ENCODE measurements at places on chromosomes 11 and 22.

GRCh38 chr11:82944198-82944597 is 42.7 kb downstream of the DDIAS start:
- DNase-seq, result no peak

GRCh38 chr11:8813658-8814057 is 97.3 kb upstream of the AKIP1 start:
- DNase-seq, result peak; percentile 2

DNA sequence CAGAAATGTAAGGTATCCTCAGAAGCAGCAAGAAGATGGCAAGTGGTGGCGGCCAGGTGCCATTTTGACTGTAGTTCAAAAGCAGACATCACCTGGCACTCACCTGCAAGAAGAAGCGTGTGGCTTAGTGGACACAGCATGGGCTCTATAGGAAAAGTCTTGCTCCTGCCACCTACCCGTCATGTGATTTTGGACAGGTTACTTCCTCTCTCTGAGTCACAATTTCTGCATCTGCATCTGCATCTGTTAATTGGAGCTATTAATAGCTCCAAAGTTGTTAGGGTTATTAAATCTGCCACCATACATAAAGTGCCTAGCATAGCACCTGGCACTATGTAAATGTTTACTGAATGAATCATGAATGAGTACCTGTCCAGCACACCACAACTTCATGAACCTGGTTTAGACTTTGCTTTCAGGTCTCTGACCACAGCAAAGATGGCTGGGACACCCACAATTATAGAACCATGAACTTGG is 16.8 kb downstream of the RAB30 start:
- DNase-seq, result no peak

DNA sequence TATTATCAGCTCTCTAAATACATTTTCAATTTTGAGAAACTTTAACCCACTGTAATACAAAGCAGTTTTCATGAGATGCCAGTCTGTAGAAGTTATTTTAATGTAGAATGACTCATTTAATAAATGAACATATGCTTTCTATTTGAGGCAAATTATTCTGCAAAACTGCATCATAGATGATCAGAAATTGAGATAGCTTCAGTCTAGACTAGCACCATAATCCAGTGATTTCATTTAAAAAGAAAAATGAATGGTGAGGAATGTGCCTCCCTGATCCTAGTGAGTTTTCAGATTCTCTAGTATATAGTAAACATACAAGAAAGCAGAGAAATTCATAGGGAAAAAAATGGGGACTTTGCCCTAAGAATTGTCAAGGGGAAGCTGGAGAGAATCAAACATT is 66.1 kb downstream of the OR5AK2 start:
- DNase-seq, result no peak

DNA sequence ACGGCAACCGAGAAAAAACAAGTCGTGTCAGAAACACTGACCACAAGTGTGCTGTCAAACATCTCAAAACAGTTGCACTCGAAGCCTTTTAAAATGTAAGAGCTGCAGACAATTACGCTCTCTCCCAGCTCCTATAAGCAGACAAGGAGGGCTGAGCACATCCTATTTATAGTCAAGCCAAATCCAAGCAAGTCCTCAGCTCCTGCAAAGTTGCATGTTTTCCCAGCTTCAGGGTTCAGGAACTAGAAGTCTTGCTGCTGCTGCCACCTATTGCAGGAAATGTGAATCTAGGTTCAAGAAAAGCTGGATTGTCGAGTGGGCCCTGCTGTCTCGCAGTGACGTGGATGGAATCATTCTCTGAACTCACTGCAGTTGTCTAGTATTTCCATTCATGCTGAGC is 15.5 kb downstream of the EFCAB6 start:
- DNase-seq, result no peak

DNA sequence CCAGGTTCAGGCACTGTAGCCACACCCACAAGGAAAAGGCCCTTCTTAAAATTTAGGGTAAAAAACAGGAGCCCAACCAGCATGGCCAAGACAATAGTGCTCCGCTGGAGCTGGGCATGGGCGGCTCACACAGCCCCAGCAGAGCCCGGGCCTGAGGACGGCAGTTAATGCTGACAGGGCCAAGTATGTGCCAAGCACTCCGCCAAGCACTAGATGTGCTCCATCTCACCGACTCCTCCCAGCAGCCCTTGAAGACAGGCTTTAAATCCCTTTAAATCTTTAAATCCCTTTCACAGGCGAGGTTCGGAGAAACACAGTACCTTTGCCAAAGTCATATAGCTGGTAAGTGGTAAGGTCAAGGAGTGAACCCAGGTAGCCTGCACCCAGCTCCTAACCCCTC is 4.8 kb downstream of the ARFGAP2 start:
- DNase-seq, result no peak

GRCh38 chr11:58318532-58318931 is 40.3 kb downstream of the OR5B17 start:
- DNase-seq, result no peak

DNA sequence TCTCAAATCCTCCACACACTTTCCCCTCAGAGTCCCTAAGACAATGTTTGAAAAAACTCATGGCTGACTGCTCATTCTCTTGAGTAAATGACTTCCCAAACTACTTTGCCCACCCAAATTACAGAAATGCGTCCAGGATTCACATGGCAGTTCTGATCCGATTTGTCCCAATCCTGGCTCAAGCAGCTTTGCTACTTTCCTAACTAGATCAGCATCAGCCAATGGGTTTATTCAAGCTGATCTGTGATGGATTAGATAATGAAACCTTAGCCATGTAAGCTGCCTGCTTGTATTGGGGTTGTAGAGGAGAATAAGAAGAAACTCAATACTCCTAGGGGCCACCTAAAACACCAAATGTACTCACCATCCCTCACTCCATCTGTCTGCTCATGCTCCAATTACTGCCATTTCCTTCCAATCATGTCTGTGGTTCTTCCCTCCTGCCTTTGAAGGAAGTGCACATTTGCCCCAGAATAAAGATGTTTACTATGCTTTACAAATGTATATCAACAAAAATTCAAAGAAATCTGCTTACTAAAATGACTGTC is 6.9 kb downstream of the RBFOX2 start:
- no peak for DNase-seq

DNA sequence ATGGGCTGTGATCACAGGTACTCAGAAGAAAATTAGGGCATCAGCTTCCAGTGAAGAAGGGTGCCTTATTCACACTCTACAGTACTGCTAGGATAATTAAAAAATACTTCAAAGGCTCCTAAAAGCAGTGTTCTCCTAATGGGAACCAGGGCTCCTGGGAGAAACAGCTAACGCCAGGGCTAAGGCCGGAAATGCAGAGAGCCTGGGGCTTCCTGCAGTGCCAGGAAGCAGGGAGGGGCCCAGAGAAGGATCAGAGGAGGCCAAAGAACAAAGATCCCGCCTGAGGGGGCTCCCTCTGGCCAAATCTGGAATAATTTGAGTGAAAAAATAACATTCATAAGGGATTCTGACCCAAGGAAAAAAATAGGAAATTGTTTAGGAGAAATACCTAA is 27.5 kb downstream of the TOLLIP start:
- no peak for DNase-seq

GRCh38 chr11:76752321-76753143 is 30.6 kb upstream of the TSKU start:
- DNase-seq, result no peak

GRCh38 chr11:71153005-71153390 is 99.4 kb downstream of the SHANK2 start:
- DNase-seq, result no peak

- no peak for DNase-seq
These were observed 5.2 kb downstream of the APOL4 start for GRCh38 chr22:36196254-36197064.

DNA sequence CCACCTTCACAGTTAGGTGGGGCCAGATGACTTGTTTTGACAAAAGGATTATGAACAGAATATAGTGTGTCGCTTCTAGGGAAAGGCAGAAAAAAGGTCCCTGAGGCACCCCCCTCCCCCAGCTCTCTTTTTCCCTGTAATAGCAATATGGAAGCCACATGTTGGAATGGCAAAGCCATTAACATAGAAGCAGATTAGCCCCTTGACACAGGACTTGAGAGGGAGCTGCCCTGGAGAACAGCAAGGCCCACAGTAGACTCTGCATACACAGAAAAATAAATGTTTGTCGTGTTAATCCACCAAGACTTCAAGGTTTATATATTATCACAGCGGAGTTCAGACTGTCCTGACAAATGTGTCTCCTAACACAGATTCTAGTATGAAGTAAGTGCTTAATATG is 1222.9 kb downstream of the LRRC4C start:
- no peak for DNase-seq

GRCh38 chr11:122285070-122285988 is 169.3 kb upstream of the BLID start:
- DNase-seq, result no peak

DNA sequence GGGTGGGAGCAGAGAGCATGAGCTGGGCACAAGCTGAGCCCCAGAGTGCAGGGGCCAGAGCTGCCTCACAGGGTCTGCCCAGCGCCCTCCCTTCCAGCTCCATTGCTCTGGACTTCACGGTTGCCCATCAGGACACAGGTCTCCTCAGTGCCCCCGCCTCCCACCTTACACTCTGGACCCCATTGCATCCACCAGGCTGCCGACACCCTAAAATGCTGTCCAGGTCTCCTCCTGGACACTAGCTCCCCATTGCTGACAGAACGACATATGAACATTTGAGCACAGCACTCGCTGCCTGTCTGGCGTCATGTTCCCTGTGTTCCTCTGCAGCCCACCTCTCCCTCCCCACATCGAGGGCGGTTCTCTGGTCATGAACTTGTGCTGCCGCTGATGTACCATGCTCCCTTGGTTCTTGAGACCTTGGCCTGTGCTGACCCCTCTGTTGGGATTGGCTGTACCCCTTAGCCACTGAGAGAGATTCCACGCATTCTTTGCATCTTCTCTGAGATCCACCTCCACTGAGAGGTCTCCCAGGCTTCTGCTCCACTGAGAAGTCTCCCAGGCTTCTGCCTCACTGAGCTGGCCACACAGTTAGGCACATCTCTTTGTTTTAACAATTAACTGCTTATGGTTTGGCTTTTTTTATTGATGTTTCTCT is 34.2 kb upstream of the NECTIN1 start:
- no peak for DNase-seq

DNA sequence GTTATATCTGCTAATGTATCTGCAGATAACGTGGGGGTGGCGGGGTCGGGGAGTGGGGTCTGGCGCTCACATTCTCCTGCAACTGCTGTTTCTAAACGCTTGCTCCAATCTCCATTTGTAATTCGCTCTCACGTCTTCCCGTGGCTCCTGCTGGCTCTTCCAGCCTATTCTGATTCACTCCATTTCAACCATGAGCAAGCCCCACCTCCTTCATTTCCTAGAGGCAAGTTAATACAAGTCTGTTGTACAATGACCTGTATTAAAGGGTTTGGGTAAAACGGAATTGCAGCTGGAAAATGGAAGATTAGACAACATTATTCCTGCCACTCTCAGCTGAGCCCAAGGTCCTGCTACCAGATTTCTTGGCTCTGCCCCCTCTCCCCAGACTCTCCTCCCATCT is 132.3 kb downstream of the CSNK2A3 start:
- DNase-seq, result no peak

- DNase-seq, result no peak
These were observed 53.9 kb downstream of the CTNND1 start for GRCh38 chr11:57815476-57815875.

GRCh38 chr22:35530700-35531099 is 9.9 kb upstream of the RASD2 start:
- no peak for DNase-seq

- DNase-seq, result no peak
These were observed 45.0 kb downstream of the GRAMD4 start for GRCh38 chr22:46665151-46665695.

DNA sequence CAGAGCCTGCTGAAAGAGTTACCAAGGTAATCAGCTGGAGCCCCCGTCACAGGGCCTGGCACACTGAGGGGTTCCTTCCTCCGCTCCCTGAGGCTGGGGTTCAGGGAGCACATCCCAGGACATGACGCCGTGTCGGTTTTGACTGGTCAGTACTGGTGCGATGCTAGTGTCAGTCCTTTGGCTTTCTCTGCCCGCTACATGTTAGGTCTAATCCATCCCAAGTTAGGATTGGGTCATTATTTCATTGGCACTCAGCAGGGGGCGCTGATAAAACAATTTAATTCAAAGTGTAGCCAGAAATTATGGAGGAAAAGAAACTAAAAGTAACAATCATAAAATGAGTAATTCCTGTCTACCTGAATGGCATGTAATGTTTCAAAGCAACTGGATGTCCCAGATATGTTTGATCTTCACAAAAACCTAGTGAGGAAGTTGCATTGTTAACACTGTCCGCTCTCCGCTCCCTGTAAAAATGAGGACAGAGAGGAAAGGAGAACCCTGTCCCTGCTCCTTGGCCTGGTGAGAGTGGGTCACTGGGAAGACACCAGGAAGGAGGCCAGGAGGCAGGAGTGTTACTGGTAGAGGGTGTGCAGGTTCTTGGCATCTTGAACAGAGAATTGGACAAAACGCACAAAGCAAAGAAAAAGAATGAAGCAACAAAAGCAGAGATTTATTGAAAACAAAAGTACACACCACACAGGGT is 27.1 kb downstream of the TSKU start:
- no peak for DNase-seq

GRCh38 chr11:122517403-122518379 is 137.8 kb upstream of the UBASH3B start:
- DNase-seq, result no peak

DNA sequence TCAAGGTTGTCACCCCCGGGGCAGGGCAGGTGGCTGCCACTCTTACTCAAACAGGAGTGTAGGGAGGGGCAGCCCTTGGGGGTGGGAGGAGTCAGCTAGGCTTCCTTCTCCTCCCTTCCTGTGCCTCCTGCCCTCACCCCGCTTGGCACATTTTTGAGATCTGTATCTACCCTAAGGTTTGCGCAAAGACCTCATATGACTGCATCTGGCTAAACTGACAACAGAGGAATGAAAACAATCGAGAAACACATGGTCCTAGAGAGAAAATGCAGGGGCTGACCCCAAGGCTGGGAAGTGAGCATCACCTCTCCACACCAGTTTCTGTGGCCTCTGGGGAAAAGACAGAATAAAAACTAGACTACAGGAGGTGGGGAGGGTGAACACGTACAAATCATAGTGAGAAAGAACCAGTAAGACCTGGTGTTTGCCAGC is 28.1 kb downstream of the IGSF9B start:
- DNase-seq, result no peak

GRCh38 chr11:17610085-17610894 is 63.2 kb downstream of the OTOG start:
- DNase-seq, result no peak

GRCh38 chr11:20203831-20204230 is 43.6 kb upstream of the DBX1 start:
- DNase-seq, result no peak

- no peak for DNase-seq
These were observed 57.5 kb upstream of the PDGFD start for GRCh38 chr11:104221455-104221854.

DNA sequence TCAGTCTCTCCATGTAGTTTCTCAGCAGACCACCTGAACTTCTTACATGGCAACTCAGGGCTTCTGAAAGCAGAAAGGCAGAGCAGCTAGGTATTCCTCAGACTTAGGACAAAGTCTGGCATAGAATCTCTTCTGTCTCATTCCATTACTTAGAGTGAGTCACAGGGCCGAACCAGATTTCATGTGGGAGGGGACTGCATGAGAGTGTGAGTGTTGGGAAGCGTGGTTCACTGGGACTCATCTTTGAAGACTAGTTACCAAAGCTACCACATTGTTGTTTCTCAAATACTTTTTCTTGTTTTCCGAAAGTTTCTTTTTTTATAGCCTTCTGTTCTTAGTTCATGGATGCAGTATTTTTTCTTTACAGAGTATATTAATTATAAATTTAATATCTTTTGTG is 36.1 kb upstream of the SCN3B start:
- DNase-seq, result no peak

GRCh38 chr11:62340269-62340901 is 3.1 kb downstream of the ASRGL1 start:
- peak; percentile 6 for DNase-seq
